Activated CD8-positive, alpha-beta memory T cell treated with anti-CD3 and anti-CD28 coated beads, Interleukin-2, amount 50 U/mL, for 4 hours (primary cell): ENCODE measurements at places on chromosomes 1 and 21.

DNA sequence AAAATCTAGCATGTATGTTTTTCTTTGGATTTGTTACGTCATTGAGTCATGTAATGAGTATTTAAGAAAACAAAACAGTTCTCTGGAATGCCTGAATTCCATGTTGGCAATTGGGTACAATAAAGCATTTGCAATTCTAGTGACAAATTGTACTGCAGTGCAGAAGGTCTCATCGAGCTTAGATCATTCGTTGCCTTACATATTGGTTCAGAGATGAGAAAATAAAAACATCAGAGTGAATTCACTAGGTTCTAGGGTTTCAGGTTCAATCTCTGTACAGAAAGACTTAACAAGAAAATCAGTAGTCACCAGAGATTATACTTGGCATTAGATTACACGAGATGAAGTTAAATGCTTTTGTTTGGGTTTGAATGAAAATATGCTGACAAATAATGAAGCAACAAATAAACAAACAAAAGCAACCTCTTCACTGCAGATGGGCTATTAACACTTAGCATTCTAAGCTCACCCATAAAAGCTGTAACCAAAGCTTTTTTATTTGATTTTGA, 124.7 kb downstream of the RYR2 start:
- DNase-seq, result no peak

DNA sequence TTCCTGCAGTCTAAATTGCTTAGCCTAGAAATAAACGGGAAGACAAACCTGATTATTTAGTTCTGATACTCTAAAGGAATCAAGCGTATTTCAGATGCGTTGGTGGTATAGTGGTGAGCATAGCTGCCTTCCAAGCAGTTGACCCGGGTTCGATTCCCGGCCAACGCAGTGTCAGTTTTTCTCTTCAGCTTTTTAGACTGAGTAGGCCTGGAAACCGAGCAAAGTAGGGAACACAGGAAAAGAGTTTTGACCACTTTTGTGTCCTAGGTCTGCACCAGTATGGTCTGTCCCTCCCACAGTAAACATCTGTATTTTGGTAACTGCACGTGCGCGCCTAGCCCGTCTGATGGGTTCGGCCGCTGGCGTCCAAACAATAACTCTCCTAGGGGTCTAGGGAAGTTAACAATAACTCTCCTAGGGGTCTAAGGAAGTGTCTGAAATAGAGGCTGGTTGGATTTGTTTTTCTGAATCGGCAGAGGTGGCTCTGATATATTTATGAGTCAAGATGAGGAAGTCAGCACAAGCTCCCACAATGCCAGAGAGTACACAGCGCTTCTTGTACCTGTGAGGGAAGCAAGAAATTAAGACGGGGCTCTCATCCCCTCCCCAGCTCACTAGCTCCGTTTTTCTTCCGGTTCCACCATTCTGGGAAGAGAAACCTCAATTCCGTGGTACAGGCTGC, 15.6 kb upstream of the HJV start:
- peak; percentile 74 for DNase-seq

GRCh38 chr1:110477041-110477440, 26.1 kb downstream of the PROK1 start:
- no peak for DNase-seq

DNA sequence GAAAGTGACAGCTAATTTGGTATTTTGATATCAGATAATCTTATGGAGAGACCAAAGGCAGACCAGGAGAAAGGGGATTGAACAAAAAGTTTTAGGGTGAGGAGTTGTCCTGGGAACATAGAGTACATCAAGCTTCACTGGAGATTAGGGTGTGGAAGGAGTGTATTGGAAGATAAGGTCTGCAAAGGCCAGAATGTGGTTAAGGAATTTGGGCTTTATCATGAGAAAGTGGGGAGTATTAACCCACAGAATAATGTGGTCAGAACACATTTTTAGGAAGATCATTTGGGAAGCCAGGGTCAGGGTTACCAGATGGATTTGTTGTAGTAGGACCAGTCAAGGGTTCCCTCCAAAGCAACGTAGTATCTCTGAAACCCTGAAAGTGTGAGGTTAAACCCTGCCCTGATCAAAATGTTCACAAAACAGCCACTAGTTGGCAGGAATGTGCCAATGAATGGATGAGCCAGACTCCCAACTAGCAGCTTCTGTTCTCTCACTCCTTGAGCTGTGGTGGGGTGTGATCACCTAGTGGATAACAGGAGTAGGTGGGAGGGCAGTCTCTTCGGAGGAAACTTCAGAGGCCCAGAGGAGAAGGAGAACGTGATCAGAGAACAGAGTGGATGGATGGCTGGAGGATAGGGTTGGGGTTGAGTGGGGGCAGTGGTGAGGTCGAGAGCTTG, 35.8 kb downstream of the SLC2A1 start:
- peak; percentile 48 for DNase-seq

GRCh38 chr1:116318897-116319296, 54.1 kb upstream of the ATP1A1 start:
- DNase-seq, result no peak

- DNase-seq, result no peak
Observed at GRCh38 chr21:45262041-45262581, 25.6 kb downstream of the POFUT2 start.

DNA sequence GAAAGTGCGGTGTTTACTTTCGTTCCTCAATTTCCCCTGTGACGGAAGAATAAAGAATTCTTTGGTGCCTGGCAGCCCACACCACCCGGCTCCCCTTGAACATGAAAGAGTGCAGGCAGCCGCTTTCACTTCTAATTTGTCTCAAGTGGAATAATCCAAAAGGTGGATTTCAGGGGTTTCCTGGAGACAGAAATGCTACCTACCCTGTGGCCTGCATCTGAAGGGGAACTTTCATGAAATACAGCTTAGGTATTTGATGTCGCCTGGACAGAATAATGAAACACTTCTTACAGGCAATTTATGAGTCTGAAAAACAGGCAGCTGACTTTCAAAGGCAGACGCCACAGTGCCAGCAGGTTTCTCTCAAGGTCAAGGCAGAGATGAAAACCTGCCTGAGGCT, 169.5 kb upstream of the USP24 start:
- DNase-seq, result no peak

DNA sequence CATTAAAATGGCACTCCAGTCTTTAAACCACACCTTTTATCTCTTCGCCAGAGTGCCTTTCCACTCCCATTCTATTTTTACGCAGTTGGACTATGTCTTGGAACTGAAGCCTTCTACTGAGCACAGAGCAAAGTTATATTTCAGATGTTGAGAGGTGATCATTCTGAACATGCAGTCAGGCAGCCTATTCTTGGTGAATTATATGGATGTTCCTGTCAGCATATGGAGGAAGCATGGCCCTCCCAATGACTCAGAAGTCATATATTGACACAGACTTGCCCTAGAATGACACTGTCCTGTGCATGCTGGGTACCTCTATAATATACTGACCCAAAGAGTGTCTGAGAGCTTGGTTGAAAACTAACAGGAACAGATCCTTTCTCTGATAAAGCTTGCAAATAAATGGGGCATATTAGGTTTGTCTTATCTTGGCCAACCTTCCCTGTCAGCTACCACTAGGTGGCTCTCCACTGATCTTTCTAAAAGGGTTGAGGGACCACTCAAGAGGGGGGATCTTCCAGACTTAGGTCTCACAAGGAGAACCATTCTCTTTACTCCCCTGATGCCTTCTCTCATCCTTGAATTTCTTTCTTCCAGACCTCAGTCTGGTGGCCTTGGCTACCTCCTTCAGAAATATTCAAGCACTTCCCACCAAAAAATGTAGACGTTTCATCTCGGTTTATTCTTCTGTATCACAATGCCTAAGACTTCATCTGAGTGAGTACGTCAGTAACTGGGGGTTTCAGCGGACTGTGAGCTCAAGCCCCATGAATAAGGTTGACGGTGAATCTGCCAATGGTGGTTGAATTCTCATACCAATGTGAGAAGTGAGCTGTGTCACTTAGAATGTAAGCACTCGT, 11.8 kb upstream of the ALG14 start:
- no peak for DNase-seq

GRCh38 chr21:35095859-35096291, 46.8 kb upstream of the RUNX1 start:
- DNase-seq, result no peak

GRCh38 chr1:59146651-59147358, 150.1 kb upstream of the FGGY start:
- DNase-seq, result peak; percentile 56

DNA sequence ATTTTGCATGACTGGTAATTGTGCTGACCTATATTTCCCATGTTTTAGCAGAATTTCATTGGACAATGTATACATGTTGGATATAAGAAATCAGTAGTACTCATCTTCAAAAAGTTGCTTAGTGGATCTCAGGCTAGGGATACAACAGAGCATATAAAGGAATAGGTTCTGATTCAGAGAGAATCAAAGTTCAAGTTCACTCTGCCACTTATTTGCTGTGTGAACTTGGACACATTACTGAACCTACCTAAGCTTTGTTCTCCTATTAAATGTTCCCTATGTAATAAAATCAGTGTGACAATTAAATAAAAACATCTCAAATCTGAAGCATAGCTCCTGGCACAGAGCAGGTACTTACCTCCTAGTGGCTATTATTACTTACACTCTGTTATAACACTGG, 9.3 kb downstream of the CD58 start:
- DNase-seq, result no peak

DNA sequence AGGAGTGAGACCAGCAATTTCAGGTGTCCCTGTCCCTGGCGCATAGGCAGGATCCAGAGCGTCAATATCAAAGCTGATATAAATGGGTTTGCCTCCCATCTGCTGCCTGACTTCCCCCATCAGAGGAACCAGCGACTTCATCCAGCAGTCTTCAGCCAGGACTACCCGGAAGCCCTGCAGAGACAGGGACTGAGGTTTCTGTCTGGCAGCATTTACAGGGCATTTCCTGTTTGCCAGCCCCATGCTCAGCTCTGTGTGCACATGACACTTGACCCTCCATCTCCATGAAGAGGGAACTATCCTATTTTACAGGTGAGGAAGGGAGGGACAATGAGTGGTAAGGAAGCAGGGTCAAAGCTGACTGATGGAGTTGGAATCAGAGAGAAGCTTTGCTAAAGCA, 7.2 kb downstream of the AGMAT start:
- no peak for DNase-seq

- DNase-seq, result no peak
Observed at GRCh38 chr1:29826646-29827045, 590.3 kb downstream of the PTPRU start.

DNA sequence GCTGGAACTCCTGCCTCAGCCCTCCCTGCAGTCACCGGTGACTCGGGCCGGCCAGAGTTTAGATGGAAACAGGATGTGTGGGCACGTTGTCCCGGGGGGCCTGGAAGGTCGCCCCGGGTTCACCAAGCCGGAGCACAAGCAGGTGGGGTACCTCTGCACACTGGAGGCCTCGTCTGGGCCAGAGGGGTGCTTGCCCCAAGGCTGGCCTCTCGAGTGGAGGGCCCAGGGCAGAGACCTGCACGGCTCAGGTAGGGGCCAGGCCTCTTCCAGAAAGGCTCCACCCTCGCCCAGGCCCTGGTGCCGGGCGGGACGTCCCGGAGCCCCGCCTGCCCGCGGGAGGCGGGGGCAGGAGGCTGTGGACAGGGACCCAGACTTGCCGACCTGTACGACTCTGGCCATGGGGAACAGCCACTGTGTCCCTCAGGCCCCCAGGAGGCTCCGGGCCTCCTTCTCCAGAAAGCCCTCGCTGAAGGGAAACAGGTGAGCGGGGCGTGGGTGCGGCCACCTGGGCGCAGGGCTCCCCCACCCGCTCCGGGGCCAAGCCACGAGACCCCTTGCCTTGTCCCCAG, at the start of gene PLEKHN1:
TSS of gene PLEKHN1 (plus strand) at position 348 of the 569 bp plus-strand sequence. CDS start at position 398, 50 bp downstream.
- no peak for DNase-seq

- DNase-seq, result no peak
Observed at GRCh38 chr1:45730075-45730779, 20.2 kb downstream of the IPP start.

- no peak for DNase-seq
Observed at GRCh38 chr1:44625348-44625747, 48.9 kb downstream of the TMEM53 start.

GRCh38 chr1:202998836-202999750, 8.1 kb upstream of the TMEM183A start:
- DNase-seq, result peak; percentile 63

DNA sequence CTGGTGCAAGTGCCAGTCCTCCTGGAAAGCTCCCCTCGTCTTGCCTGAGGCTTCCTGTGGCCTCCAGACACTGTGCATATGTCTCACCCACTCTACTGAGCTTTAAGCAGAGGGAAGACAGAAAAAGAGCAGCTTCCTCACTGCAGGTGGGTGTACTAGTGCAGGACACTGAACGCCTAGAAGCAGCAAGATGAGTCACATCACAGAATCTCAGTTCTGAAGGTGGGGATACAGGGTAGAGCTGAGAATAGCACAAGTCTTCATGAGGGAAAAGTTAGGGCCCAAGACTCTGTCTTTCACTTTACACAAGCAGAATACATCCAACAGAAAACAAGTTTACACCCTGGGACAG, 37.4 kb downstream of the PCAT6 start:
- no peak for DNase-seq

- DNase-seq, result peak; percentile 78
Observed at GRCh38 chr1:209805875-209806760, at the start of gene IRF6. Gene IRF6, minus strand, starts transcription at chr1:209806142. Its CDS starts 4,729 bp downstream, at chr1:209801413.

GRCh38 chr1:161071886-161072371, 2.2 kb upstream of the ARHGAP30 start:
- DNase-seq, result peak; percentile 54

DNA sequence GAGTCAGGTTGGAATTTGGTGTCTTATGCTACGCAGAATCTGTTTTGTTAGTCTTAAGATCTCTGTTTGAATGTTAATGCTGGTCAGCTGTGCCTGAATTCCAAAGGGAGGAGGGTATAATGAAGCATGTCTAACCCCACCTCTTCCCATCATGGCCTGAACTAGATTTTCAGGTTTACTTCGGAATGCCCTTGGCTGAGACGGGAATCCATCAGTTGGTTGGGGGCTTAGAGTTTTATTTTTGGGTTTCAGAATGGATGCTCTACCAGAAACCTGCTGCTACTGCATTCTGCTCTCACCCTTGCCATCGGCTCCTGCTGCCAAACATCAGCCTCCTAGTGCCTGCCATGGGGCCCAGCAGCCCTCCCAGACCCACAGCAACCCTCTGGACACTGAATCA, 24.1 kb upstream of the ETV3 start:
- DNase-seq, result no peak
